ENCODE measurements at places on chromosomes 1 and 21.

- DNase-seq, result no peak
Measured at GRCh38 chr1:92980732-92981647, 19.7 kb upstream of the DIPK1A start.

DNA sequence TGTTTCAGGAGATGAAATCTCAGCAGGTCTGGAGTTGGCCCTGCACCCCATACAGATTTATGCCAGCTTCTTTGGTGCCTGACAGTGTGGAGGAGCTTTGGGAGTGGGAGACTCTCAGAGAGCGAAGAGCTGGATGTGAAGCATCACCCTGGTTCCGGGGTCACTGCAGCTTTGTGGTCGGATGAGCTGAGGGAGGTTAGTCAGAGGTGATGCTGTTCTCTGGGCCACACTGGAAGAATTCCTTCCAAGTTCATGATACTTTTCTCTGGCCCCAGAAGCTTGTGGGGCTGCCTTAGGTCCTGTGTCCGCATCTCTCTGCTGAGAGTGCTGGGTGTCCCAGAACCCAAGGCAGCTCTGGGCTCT is 467.8 kb downstream of the CAMTA1 start:
- DNase-seq, result no peak

GRCh38 chr1:101797722-101798121 is 199.0 kb downstream of the OLFM3 start:
- DNase-seq, result no peak

DNA sequence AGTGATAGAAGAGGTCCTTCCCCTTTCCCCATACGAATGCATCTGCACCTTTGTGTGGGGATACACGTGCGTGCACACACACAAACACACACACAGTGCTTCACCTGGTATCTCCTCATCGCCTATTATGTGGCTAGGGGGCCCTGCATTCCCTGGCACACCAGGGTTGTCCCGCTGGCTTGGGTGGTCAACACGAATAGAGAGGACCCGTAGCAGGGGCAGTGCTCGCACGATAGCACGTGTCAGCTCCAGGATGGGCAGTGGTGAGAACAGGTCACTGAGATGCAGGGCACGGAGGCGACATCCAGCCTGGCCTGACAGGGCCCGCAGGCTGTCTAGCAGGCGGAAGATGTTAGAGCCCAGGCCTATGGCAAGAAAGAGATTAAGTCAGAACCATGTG is 22.4 kb downstream of the LRRC41 start:
- DNase-seq, result no peak

DNA sequence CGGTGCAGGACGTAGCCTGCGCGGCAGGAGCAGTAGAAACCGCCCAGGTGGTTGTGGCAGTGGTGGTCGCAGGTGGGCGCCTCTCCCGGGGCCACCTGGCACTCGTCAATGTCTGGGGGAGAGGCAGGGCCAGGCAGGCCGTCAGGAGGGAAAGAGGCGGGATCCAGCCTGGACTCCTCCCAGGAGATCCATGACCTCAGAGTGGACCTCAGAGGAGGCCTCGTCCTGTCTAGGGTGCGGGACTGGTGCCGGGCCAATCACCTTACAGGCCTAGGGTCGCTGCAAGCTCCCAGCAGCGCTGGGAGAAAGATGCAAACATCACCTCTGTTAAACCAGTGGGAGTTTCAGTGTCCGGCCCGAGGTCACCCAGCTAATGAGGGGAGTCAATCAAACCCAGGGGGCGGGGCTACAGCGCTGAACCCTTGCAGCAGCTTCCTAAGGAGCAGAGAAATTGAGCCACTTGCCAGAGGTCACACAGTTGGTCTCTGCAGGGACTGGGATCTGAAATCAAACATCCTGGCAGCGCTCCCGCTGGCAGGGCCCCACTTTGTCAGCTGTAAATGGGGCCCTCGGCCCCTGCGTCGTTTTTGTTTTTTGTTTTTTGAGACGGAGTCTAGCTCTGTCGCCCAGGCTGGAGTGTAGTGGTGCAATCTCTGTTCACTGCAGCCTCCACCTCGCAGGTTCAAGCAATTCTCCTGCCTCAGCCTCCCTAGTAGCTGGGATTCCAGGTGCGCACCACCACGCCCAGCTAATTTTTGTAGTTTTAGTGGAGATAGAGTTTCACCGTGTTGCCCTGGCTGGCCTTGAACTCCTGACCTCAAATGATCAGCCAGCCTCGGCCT is 1.4 kb downstream of the MASP2 start:
- no peak for DNase-seq

GRCh38 chr1:64595871-64596515 is 126.1 kb downstream of the CACHD1 start:
- no peak for DNase-seq

- DNase-seq, result no peak
Measured at GRCh38 chr1:21649315-21649714, 19.8 kb downstream of the RAP1GAP start.

GRCh38 chr1:95259245-95259644 is 25.2 kb downstream of the RWDD3 start:
- no peak for DNase-seq

- DNase-seq, result no peak
Measured at GRCh38 chr1:228345201-228345930, 61.3 kb downstream of the TRIM11 start.

GRCh38 chr1:91685994-91686393 is 185.3 kb downstream of the CDC7 start:
- no peak for DNase-seq

DNA sequence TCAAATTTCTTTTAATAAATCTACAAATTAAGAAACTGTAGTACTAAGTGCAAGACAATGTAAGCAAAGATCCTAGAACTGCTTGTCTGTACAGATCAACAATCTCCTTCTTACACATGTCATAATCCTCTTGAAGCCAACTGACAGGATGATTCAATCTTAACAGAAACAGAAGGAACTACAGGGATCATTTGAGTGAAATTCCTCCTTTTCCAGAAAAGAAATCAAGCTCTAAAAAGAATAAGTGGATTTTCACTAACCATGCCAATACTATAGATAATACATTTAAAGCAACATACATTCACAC is 53.2 kb downstream of the RAB3GAP2 start:
- no peak for DNase-seq

GRCh38 chr1:178723546-178723945 is 1.5 kb upstream of the RALGPS2 start:
- DNase-seq, result no peak

DNA sequence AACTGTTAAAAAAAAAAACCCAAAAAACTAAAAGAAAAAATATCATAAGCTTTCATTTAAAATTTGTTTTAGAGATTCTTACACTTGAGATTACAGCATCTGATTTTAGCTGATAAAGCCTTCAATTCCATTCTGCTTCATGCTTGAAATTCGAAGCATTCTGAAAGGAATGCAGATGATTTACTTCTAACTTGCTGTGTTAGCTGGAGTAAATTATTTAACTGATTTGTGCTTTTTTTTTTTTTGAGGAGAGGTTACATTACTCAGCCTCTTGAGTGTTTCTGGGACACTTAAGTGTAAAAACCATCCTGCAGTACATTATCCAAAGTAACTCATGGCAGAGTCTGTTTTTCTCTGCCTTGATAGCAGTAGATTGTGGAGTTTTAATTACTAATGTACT is 4.5 kb upstream of the TRIM67 start:
- no peak for DNase-seq

DNA sequence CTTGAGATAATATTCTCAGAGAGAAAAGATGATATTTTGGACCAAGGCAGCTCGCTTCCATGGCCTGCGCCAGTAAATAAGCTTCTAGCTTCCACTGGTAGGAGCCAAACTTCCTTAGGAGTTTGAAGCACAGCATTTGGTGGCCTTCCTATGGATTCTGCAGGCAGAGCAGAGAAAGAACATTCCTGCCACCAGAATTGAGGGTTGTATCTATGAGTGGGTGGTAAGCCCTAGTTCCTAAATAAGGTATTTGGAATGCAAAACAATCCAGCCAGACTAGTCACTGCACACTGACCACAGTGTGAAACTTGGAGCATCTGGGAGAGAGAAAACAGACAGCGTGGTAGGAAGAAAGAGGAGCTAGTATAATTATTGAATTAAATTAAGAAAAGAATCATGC is 54.1 kb upstream of the BCAR3 start:
- DNase-seq, result no peak

DNA sequence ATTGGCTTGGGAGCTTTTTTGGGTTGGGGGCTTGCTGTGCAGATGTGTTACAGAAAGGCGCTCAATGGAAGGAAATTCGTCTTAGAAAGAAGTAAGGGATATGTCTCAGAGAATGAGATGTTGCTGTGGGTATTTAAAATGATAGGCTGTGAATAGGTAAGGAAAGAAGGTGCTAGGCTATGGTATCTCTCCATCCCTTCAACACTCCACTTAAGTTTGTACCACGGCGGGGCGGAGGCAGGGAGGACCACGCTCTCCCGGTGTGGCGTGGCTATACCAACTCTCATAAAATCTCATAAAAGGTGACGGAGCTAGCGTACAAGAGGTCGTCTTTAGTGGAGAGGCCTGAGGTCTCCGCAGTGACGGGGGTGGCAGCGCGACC is 305 bp upstream of the RPS6KC1 start:
- DNase-seq, result no peak

GRCh38 chr1:165933446-165934170 is 106.2 kb downstream of the UCK2 start:
- no peak for DNase-seq

GRCh38 chr1:210646258-210646616 is 317.5 kb downstream of the HHAT start:
- DNase-seq, result no peak

DNA sequence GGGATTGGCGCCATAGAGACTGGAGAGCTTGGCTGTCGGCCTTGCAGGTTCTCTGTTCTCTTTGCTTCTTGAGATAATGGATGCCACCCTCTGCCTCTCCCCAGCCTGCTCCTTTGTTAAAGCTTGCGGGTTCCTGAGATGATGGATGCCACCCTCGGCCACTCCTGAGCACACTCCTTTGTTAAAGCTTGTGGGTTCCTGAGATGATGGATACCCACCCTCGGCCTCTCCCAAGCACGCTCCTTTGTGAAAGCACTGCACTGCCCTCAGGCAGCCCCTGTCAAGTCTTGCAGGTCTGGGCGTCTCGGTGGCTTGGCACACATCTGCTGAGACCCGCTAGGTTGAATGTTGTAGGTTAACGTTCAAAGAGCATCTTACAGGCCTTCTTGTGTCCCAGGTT is 76.5 kb downstream of the SCCPDH start:
- no peak for DNase-seq

DNA sequence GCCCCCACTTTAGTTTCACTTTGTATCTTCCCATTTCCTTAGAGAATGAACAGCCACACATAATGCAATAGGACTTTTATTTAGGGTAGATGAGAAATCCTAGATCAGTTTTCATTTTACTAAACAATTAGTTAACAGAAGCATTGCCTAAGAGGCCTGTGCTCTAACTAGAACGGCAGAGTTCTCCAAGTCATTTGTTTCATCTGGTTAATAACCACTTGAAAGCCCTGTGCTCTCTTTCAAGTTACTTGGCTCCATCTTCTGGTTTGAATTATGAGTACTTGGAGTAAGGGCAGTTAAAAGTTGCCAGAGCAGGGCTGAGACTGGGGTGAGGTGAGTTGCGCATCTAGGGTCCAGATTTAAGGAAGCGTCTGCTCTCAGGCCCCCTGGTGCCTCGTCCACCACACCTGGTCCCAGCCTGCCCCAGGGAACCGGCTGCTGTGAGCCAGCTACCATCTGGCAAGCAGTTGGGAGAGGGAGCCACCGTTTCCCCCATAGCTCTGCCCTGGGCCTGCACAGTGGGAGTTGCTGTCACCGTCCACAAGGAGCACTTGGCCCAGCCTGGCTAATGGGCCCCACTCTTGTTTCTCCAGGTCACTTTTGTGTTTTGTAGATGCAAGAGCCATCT is 18.1 kb upstream of the SLC44A3 start:
- DNase-seq, result no peak

GRCh38 chr1:56494306-56494705 is 85.1 kb downstream of the PLPP3 start:
- DNase-seq, result no peak

DNA sequence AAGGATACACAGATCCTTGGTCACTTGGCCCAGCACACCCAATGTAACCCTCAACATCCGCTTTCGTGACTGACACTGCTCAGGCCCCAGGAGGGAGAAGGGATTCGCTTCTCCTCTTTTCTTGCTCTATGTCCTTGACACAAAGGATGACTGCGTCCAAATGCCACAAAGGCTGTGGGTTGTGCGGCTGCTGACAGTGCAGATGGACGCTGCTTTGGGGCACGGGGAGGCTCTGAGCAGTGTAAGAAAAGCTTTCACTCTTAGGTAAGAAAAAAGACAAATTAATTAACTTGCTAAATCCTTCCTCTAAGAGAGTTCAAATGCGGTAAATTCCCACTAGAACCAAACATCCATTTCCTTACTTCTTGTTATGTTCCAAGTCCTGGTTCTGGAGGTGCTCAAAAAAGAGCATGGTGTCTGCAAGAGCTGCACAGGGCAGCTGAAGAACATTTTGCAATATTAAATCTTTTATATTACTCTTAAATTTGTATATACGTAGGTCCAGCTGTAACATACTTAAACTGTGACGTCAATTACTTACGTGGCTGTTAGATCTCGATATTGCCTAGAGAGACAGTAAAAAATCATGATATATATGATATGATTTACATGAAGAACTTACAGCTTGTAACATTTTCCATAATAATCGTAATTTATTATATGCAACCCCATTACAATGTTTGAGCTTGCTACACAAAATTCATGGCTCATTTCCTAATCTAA is 19.4 kb upstream of the EPHB2 start:
- no peak for DNase-seq

DNA sequence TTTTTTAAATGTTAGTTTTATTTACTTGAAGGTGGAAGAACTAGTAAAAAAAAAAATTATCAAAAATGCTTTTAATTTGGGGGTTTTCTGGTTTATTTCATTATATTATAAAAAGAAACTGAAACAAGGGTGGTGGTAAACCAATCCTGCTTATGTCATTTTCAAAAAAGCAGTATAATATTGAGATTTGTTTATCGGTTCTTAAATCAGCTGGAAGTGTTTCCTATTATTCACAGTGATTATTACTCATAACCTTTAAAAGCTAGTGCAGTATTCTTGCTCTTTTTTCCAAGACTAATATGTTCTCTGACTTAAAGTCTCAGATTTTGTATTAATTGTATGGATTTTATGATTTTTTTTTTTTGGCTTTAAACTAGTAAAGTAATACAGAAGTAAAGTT is 5.4 kb upstream of the LRRC40 start:
- DNase-seq, result no peak

DNA sequence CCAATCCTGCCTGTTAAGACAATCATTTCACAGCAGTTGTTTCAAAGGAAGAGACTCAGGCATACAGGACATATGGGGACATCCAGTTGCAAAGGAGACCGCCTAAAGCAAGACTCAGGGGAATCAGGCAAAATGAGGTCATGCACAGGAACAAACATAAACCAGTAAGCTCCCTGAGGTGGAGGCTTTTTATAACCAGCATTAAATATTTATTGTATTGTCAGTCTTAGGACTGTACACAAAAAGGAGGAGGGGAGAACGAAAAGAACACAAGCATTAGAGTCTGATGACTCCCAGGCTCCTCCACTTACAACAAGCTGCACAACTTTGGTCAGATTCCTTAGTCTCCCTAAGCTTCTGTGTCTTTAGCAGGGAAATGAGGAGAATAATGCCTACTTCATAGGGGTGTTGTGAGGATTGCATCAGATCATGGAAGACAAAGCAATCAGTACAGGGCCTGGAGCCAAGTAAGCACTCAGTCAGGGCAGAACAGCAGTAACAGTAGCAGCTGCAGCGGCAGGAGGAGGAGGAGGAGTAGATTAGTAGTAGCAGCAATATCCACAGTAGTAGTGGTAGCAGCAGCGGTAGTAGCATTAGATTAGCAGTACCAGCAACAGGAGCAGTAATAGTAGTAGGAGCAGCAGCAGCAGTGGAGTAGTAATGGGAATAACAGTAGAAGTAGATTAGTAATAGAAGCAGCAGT is 54.2 kb upstream of the SPATA6 start:
- DNase-seq, result no peak

All from HEK293T (cell line).